ENCODE measurements at places on chromosomes 2 and 18. TPM values are rescaled to one million over a fixed set of nuclear protein-coding genes. Genes with fewer than 3 reads are reported as not detected.
A peak's percentile ranks its signal among the peaks of the same experiment; 100 is the strongest.

GRCh38 chr18:22032392-22032961 is 136.9 kb upstream of the GATA6 start:
- peak; percentile 14 for DNase-seq

The PLGLB2 gene
- total RNA-seq = 0.47 TPM

GRCh38 chr18:33603454-33603853 is 25.4 kb downstream of the ASXL3 start:
- DNase-seq = no peak

DNA sequence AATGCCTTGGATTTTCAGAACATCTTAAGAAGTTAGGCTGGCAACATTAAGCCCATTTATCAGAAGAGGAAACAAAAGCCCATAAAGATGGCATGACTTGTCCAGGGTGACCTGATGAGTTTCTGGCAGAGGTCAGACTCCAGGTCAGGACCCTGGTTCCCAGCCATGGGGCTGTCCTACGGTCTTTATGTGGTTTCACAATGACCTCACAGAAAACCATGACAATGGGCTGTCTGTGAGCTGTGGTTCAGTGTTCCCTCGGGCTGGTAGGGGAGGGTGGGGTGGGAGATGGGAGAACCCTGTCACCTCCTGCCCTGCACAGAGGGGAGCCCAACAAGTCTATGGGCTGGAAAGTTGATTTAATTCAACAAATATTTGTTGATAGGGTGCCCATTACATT is 101.8 kb downstream of the LOXHD1 start:
- no peak for DNase-seq

The TMEM247 gene
- total RNA-seq = not detected

The DLX1 gene
- 3.8 TPM for total RNA-seq

- DNase-seq = no peak
Measured at GRCh38 chr18:54973046-54973445, 13.8 kb upstream of the CCDC68 start.

The NYAP2 gene
- total RNA-seq = not detected

DNA sequence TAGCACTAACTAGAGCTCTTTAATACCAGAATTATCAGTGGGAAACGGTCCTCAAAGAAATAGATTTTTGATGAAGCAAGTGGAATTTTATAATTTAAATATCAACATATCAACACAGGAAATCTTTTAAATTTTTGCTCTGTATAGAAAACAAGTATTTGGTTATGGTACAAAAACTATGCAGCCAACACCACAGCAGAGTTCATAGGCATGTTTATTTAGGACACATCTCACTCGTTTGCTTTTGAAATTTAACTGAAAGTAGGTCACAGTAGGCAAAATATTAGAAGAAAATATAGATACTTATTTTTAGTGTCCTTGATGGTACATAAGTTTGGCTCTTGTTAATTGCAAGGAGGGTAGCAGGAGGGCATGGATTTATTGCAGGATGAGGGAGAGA is 34.3 kb upstream of the TANC1 start:
- no peak for DNase-seq

The ASPRV1 gene
- 0.12 TPM for total RNA-seq

GRCh38 chr2:118905206-118905605 is 36.8 kb upstream of the MARCO start:
- no peak for DNase-seq

GRCh38 chr2:627340-627709 is 49.9 kb downstream of the TMEM18 start:
- no peak for DNase-seq

GRCh38 chr2:26458365-26459042 is 19.4 kb downstream of the OTOF start:
- DNase-seq = no peak

The CREG2 gene
- 0.20 TPM for total RNA-seq

DNA sequence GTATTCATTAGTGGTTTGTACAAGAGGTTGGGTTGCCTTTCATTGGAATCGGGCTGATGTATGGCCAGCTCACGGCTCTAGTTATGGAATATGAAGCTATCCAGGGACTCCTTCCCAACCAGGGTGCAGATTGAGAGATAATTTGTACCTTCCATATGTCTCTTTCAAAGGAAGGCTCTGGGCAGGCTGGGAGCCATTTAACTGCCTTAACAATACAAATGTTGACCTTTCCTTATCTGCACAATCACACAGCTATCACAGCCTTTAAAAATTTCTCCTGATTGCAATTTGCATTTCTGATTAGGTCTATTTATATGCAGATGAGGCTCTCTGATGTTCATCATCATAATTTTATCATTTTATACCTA is 58.7 kb downstream of the MYO3B start:
- no peak for DNase-seq

GRCh38 chr18:42176599-42176998 is 221.6 kb downstream of the PIK3C3 start:
- no peak for DNase-seq
